COR-L47 (cell line): ENCODE measurements at places on chromosomes 11 and 22.
A peak's percentile ranks its signal among the peaks of the same experiment; 100 is the strongest.

DNA sequence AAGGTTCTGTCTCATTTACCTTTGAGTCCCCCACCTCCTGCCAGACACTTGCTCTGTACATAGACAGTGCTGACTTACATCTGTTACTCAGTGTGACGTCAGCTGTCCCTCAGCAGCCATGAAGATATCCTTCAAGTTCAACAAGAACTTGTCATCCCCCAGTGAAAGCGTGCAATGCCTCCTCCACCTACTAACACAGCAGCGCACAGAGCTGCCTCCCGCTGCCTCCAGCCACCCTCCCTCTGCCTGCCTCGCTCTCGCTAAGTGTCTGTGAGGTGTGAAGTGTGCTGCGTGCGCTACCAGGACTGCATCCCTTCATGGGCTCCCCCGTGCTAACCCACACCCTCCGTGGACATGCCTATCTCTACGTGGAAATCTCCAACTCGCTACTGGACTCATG is 621.4 kb downstream of the BRD1 start:
- no peak for DNase-seq

DNA sequence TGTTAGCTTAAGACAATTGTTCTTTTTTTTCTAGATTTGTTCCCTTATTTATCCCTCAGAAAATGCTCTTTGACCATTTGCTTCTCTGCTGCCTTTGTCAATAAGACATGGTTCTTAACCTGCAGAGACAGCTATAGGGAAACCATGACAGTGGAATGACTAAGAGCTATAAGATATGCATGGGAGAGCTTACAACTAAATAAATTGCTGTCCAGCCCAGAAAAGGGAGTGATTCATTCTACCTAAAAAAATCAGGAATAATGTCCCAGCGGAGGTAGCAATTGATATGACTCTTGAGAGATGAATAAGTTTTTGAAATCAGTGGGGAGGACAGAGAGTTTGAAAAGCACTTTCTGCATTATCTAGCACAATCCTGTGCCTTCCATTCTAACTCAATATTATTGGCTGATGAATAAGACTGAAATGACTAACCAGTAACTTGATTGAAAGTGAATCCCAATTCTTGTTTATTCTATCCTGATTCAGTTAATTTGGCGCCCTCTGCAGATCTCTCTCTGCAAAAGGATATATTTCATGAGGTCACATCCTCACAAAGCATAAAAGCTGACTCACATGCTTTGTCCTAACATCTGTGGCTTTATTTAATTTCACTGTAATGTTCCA is 680.5 kb upstream of the API5 start:
- DNase-seq = no peak

- peak; percentile 81 for DNase-seq
These were observed 2.3 kb downstream of the KRTAP5-11 start for GRCh38 chr11:71580057-71581003.

DNA sequence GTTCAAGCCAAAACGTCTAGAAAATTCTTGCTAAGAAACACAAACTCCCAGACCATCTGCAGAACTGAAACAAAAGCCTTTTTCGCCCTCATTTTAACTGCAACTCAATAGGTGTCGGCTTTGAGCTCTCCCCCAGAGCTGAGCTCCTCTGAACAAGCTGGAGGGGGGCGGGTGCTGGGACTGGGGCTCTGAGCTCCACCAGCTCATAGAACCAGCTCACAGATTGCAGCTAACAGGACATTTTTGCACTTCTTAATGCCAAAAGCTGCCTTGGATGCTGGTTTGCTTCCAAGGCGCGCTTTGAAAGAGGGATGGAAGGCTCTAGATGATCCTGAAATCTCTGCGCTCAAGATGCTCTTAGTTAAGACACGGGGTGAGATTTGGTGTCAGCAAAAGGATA is 6.0 kb upstream of the YWHAH start:
- DNase-seq = no peak

GRCh38 chr22:49097966-49098365 is 729.7 kb downstream of the BRD1 start:
- no peak for DNase-seq

DNA sequence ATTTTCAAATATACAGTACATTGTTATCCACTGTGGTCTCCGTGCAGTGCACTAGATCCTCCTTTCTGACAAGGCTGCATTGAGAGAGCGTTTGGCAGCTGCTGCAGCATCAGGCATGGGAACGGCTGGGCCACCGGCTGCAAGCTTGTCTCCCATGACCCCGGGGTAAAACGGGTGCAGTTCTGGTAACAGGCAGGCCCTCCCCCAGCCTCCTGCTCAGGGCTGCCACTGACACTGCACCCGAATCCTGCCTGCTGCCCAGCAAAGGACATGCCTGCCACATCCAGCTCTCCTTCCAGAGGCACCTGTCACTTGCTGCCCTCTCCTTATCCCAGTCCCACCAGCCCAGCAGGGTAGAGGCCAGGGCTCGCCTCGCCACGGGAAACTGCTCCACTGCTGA is 124.5 kb upstream of the TMEM45B start:
- DNase-seq = no peak

DNA sequence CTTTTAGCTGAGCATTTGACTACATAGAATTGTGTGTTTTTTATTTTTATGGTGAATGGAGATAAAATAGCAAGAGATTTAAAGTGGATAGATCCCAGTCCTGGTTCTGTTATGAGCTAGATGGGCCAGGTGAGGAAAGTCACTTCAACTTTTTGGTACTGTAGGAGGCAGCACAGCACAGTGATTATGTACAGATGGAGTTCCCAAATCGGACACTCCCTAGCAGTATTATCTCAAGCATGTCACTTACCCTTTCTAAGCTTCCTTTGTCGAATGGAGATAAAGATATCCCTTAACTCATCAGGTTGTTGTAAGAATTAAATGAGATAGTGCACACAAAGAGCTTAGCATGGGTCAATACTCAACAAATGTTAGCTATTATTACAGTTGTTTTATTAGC is 5.3 kb downstream of the EXPH5 start:
- DNase-seq = no peak

DNA sequence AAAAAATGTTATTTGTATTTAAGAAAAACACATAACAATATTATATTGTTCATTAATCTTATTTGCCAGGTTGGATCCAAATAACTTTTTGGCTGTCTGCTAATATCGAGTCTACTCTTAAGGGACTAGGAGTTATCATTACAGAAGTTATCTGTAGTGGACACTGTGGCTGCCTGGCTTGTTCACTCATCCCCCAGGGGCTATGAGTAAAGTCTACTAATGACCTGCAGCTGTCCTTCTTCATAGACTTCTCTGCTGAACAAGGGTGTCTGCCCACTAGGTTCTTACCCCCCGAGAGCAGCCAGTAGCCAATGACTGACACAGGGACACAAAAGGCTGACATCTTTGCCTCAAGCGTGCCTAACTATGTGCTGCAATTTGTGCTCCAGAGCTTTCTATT is 69.7 kb downstream of the APIP start:
- DNase-seq = no peak

- DNase-seq = no peak
These were observed 61.2 kb downstream of the TSPAN18 start for GRCh38 chr11:44787981-44788380.

- no peak for DNase-seq
These were observed 28.9 kb upstream of the ISX start for GRCh38 chr22:35037089-35037488.

GRCh38 chr11:91115116-91115515 is 892.3 kb upstream of the CHORDC1 start:
- DNase-seq = no peak

DNA sequence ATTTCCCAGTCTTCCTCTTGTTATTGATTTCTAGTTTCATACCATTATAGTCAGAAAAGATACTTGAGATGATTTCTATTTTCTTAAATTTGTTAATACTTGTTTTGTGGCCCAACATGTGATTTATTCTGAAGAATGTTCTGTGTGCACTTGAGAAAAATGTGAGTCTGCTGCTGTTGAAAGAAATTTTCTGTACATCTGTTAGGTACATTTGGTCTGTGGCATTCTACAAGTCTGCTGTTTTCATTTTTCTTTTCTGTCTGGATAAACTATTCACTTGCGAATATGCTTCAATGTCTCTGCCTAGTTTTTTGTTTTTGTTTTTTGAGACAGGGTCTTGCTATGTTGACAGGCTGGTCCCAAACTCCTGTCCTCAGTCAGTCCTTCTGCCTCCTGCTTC is 26.4 kb upstream of the LUZP2 start:
- no peak for DNase-seq

DNA sequence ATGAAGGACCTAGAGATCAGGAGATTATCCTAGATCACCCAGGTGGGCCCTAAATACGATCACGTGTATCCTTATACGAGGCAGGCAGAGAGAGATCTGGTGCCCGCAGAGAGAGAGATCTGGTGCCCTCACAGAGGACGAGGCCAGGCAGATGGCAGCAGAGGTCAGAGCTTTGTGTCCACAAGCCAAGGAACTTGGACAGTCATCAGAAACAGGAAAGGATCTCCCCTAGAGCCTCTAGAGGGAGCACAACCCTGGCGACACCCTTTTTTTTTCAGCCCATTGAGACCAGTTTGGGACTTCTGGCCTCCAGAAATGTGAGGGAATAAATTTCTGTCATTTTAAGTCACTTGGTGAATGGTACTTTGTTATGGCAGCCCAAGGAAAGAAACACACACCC is 25.5 kb upstream of the TIMP3 start:
- no peak for DNase-seq

GRCh38 chr22:38751066-38751421 is 4.8 kb downstream of the SUN2 start:
- DNase-seq = no peak

- no peak for DNase-seq
These were observed 3.3 kb downstream of the BRD1 start for GRCh38 chr22:49824185-49824925.

- no peak for DNase-seq
These were observed 23.5 kb upstream of the ARHGAP8 start for GRCh38 chr22:44728761-44729324.

DNA sequence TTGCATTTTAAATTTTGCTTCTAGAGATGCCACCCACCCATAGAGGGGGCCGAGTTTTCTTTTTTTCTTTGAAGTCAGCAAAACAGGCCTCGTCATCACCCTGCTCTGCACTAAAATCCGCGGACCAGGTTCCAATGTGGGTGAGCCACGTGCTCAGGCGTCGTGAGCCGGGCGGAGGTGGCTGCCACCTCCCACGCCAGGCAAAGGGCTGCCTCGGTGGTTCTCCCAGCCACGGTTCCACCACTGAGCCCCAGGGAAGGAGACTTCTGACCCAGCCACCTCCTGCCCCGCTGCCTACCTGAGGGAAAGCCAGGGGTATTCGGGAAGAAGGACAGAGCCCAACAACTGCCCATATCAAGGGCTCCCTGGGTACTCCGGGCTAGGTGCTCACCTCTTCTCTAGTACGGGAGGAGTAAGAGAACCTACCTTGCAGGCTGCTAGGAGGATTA is 45.3 kb downstream of the MN1 start:
- DNase-seq = no peak

DNA sequence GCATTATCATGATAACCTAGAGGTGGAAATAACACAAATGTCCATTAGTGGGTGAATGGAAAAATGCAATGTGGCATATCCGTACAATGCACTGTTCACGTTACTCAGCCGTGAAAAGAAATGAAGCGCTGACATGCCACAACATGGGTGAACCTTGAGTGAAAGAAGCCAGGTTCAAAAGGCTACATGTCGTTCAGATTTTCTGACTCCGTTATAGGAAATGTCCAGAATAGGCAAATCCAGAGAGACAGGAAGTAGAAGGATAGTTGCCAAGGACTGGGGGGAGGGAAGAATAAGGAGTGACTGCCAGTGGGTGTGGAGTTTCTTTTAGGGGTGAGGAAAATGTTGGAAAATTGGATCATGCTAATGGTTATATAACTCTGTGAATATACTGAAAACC is 133.8 kb downstream of the ATXN10 start:
- no peak for DNase-seq

GRCh38 chr11:127066401-127067090 is 66.0 kb upstream of the KIRREL3 start:
- DNase-seq = no peak

- no peak for DNase-seq
These were observed 214.1 kb downstream of the OPCML start for GRCh38 chr11:133318221-133318620.

- DNase-seq = no peak
These were observed 171.3 kb downstream of the BRD1 start for GRCh38 chr22:49656291-49656851.

- DNase-seq = no peak
These were observed 4.3 kb upstream of the RRM1 start for GRCh38 chr11:4090258-4090657.

DNA sequence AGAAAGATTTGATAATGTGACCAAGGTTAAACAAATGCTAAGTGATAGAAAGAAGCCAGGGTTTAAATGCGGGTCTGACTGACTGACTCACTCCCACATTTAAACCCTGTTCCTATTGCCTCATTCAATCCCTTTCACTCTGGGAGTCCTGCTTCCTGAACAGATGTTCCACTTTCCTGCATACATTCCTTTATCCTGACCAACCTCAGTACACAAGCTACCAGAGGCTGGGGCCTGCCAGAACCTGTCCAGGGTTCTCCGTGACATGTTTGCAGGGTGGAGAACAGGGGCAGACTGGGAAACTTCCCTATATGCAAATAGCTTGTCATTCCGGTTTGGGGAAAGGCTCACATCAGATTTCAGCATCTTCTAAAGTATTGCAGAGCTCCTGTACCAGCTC is 3.0 kb upstream of the ANKK1 start:
- no peak for DNase-seq

- DNase-seq = no peak
These were observed 247.6 kb downstream of the CADM1 start for GRCh38 chr11:115256397-115257197.

DNA sequence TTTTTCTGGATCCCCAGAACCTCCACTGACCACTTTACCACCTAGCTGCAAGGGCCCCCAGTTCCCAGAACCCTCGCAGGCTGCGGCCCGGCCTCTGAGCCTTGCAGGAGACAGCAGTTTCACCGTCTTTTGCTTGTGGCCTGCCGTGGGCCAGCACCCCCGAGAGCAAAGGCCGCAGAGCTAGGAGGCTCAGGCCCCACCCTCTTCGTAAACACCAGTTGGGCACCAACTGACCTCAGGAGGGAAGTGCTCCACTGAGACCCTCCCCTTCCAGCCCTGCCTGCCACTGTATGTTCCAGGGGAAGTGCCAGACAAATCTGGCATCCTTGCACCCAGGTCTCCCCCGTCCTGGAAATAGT is 23.4 kb upstream of the CREB3L1 start:
- DNase-seq = no peak

DNA sequence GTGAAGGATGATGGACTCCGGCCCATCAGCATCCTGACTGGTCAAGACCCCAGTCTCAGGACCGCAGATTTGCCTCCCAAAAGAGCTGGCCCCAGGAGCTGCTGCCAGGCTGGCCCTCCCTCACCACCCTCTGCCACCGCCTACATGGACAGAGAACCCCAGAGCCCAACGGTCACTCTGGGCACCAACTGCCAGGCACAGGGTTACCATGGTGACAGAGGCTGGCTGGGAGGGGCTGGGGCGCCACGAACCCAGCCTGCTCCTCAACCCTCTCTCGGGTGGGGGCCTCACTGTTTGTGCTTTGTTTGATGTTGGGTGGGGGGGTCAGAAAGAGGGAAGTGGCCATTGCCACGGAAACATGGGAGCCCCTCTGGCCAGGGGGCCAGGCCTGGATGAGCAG is 55.8 kb downstream of the ELFN2 start:
- DNase-seq = peak; percentile 18

GRCh38 chr11:46256540-46257001 is 20.9 kb upstream of the CREB3L1 start:
- DNase-seq = no peak
